ENCODE measurements at places on chromosomes 16 and 17.

DNA sequence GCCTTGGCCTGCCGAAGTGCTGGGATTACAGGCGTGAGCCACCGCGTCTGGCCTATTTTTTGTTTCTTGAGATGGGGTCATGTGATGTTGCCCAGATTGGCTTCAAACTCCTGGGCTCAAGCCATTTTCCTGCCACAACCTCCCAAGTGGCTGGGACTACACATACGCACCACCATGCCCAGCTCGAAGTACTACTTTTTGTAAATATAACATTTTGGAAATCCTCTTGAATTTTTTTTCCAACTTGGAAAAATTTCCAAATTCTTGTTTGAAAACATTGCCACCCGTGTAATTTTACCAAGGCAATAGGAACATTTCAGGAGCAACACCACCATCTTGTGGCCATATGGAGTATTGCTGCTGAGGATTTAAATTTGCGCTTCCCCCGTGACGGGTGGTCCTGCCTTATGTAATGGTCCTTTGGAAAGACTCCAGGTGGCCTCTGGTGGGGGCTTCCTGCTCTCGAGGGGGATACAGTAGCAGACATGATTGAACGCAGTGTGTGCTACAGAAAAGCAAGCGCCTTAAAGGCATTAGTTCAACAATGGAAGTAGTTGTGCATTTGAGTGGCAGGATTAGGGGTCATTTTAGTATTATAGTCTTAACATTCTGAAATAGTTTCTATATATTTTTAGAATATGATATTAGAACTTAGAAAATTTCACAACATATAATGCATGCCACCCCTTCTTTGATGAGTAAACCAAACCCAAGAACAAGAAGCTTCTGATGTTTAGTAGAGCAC lies 8.0 kb downstream of the FLYWCH1 start:
- peak; percentile 25 for DNase-seq

- DNase-seq: no peak
Observed at GRCh38 chr16:621526-622105, 9.2 kb upstream of the WFIKKN1 start.

DNA sequence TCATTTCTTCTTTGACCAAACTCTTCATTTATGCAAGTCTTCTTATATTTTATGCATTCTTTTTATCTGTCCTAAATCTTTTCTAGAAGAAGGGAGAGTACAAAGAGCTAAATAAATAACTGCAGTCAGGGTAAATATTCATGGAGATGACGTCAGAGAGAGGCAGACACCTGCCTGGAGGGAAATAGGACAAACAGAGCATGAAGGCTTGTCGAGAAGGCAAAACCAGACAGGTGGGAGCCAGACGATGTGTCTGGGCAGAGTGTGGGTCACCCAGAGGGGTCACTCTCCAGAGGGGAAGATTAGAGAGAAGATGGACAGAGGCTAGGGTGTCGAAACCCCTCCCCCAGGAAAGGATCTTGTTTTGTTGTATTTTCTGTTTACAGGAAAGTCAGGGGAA lies 78.3 kb upstream of the RPL38 start:
- no peak for DNase-seq

- no peak for DNase-seq
Observed at GRCh38 chr17:63291258-63291657, 154.8 kb downstream of the CYB561 start.

GRCh38 chr16:14050291-14051027 lies 20.7 kb upstream of the MRTFB start:
- DNase-seq: no peak

DNA sequence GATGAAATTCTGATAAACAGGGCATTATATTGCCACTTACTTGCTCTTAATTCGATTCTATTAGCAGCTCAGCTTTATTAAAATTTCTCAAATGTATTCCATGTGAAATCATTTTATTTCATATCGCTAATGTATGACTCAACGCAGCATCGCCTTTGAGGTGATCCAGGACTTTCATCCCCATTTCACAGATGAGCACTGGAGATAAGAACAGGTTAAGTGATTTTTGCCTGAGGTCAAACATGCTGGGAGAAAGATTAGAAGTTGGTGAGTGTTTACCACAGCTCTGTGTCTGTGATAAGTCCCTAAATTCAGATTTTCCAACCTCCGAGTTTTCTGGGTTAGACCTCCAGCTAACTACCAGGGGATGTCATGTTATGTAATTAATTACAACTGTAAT lies 43.6 kb downstream of the RBFOX1 start:
- DNase-seq: no peak
